Upper lobe of left lung (tissue), 6 donors: ENCODE measurements at places on chromosomes 7 and 10. TPM values are rescaled to one million over a fixed set of nuclear protein-coding genes. Genes with fewer than 3 reads are reported as not detected.
A peak's percentile ranks its signal among the peaks of the same experiment; 100 is the strongest.

- DNase-seq: no peak
- H3K4me3 ChIP-seq: peak overlapping the region; percentile 50
- peak overlapping the region; percentile 14 for H3K27ac ChIP-seq
- H3K36me3 ChIP-seq: no peaks in the 10 kb centered on the region
- H3K4me1 ChIP-seq: peaks cover 50% of the 10 kb centered on the region
- peaks cover 61% of the 10 kb centered on the region for H3K27me3 ChIP-seq
These were observed 5.1 kb upstream of the ELFN1 start for GRCh38 chr7:1664711-1665548.

DNA sequence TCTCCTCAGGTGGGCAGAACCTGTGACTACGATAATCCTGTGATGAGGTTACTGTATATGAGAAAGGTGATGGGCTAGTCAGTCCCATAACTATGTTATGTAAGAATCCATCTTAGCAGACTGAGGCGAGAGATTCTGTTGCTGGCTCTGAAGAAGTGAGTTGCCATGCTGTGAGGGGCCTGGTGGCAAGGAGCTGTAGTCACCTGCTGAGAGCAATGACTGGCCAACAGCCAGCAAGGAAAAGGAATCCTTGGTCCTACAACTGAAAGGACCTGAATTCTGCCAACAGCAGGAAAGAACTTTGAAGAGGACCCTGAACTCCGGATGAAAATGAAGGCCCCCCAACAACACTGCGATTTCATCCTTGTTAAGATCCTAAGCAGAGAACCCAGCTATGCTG is 31.0 kb upstream of the DNAJB12 start:
- H3K27me3 ChIP-seq: no peaks in the 10 kb centered on the region
- H3K27ac ChIP-seq: no peak overlapping the region
- no peak for DNase-seq

- no peak for DNase-seq
- H3K4me3 ChIP-seq: no peak overlapping the region
- no peaks in the 10 kb centered on the region for H3K36me3 ChIP-seq
- H3K27ac ChIP-seq: no peak overlapping the region
- peaks cover 3% of the 10 kb centered on the region for H3K4me1 ChIP-seq
- no peaks in the 10 kb centered on the region for H3K27me3 ChIP-seq
These were observed 41.8 kb upstream of the RABGEF1 start for GRCh38 chr7:66698652-66699205.

GRCh38 chr7:84701524-84702306 is 485.1 kb downstream of the SEMA3D start:
- H3K36me3 ChIP-seq: no peaks in the 10 kb centered on the region
- H3K4me1 ChIP-seq: no peaks in the 10 kb centered on the region
- H3K27ac ChIP-seq: no peak overlapping the region
- H3K4me3 ChIP-seq: no peak overlapping the region
- DNase-seq: no peak
- H3K27me3 ChIP-seq: no peaks in the 10 kb centered on the region

The CPN1 gene
- total RNA-seq: not detected
